ENCODE measurements at places on chromosomes 7 and 10.
A peak's percentile ranks its signal among the peaks of the same experiment; 100 is the strongest.

- DNase-seq = no peak
Observed at GRCh38 chr10:59085054-59085453, 91.4 kb upstream of the PHYHIPL start.

- DNase-seq = no peak
Observed at GRCh38 chr7:40015790-40016296, 65.8 kb downstream of the CDK13 start.

DNA sequence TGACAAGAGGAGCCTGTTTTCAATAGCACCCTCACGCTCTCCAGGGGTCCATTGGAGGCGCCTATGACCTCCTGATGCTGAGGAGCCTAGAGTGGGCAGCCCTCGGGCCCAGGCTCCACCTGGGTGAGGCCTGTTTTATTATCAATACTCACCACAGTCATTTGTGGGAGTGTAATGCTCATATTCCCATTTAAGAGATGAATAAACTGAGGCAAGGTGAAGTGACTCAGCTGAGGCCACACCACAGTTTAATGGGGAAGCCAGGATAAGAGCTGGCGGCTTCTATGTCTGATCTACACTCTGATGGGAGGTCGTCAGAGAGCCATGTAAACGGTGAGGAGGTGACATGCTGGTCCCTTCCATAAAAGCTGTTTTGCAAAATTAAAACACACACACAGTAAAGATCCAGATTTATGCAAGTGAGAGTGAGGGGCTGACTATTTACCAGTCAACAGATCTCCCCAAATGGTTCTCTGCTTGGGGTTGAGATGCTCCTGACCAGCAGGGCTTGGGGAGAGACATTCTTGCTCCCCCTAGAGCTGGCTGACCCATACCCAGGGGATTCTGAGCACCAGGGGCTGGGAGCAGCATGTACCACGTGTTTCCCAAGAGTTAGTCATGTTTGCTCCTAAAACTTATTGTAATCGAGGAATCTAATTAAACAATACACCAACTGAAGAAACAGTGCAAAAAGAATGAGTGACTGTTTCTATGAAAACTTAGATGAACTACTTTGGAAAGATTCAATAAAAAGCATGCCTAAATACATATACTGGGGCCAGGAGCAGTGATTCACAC is 81.0 kb upstream of the INSIG1 start:
- DNase-seq = no peak

GRCh38 chr7:18558503-18558902 is 63.0 kb downstream of the HDAC9 start:
- no peak for DNase-seq

- no peak for DNase-seq
Observed at GRCh38 chr7:35430547-35431153, 176.8 kb upstream of the TBX20 start.

DNA sequence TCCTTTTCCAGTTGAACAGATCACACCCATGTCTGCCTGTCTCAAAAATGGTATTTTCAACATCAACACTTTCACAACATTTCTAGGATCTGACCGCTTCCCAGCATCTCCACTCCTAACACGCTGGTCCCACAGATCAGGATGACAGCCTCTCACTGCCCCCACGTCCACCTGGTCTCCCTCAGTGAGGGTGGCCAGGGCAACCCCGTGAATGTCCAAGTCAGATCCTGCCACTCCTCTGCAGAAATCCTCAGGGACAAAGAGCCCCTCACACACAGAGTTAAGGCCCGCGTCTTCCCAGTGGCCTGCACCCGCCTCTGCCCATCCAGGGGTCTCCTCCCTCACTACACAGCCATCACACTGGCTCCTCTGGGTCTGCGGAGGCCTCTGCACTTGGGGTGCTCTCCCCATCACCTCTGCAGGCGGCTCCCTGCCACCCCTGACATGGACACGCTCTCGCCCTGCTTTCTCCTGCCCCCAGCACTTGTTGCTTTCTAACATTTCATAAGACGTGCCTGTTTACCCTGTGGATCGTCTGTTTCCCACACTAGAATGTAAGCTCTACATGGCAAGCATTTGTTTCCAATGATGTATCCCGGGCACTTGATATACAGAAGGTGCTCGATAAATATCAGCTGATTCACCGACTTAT is 20.0 kb downstream of the GNA12 start:
- DNase-seq = no peak

GRCh38 chr7:139753693-139754111 is 24.1 kb downstream of the HIPK2 start:
- DNase-seq = no peak

DNA sequence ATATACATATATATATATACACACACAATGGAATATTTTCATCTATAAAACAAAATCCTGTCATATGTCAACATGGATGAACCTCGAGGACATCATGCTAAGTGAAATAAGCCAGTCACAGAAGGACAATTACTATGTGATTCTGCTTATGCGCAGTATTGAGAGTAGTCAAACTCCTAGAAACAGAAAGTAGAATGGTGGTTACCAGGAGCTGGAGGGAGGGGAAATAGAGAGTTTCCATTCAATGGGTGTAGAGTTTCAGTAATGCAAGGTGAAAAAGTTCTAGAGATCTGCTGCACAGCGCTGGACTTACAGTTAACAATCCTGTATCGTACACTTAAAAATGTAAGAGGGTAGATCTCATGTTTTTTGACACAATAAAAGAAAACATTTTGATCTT is 181.9 kb downstream of the CDCA7L start:
- DNase-seq = no peak

GRCh38 chr10:12041766-12042408 is 722 bp downstream of the UPF2 start:
- DNase-seq = no peak

DNA sequence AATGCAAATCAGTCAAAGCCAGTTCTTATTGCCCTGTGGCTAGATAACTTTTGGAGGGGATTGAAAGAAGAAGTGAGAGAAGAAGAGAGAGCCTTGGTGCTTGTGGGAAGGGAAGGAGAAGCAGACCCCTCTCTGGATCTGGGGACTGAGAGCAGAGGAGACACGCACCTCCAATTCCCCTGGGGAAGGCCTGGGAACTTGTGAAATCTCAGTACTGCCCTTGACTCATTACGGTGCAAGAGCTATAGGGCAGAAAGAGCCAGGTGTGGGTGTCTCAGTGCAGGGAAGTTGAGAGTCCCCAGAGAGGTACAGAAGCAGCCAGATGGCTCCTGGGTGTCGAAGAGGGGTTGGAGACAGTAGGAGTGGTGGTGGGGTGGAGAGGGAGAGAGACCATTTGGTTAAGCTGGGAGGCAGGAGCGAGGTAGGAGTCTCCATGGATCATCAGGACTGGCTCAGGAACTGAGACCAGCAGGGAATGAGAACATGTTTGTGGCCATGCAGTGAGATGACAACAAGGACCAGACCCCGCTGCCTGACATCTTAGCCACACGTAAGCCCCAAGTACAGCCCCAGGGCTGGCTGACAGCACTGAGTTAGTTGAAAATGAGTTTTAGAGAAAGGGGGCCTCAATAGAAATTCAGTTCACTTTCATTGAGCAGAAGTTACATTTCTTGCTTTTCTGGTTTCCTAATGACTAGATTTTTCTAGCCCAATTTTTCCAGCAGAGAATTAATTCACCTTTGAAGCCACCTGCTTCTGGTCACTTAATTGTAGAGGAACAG is 238.2 kb downstream of the BUB3 start:
- no peak for DNase-seq

DNA sequence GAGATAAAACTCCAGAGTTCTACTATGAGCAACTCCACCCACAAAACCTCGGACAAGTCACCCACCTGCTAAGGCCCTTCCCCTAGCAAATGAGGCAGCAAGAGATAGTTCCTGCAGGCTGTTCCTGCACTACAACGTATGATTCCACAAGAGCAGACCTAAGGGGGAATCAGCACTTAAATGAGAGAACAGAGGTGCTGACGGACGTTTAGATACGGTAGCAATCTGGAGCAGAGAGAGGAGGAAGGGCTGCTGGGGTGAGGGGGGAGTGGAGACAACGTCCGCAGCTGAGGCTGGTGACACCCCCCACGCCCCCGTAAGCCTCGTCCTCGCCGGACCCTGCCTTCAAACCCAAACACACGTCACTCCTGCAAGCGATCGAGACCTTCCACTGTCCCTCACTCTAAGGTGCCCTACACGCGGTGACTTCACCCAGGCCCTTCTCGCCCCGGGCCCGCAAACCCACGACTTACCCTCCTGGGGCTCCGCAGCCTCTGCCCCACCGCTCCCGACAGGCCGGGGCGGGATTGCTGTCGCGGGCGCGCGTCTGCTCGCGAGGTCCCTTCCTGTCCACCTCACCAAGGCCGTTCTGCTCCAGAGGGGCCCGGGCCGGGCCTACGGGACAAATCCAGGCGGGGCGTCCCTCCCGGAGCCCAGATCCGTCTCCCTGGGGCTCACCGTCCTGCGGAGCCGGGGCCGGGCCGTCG is 635 bp downstream of the ZNF12 start:
- DNase-seq = peak; percentile 13

GRCh38 chr10:14971867-14972448 is 12.8 kb downstream of the MEIG1 start:
- peak; percentile 42 for DNase-seq

- no peak for DNase-seq
Observed at GRCh38 chr10:77281719-77282118, 355.9 kb downstream of the KCNMA1 start.
